ENCODE measurements at places on chromosomes 7 and 10. TPM values are rescaled to one million over a fixed set of nuclear protein-coding genes. Genes with fewer than 3 reads are reported as not detected.

Gene RPEL1
- total RNA-seq = not detected

Gene ATXN7L1
- total RNA-seq = 5.3 TPM

Gene ENTPD1
- total RNA-seq = not detected

Gene GPR85
- total RNA-seq = not detected

Gene PTF1A
- total RNA-seq = not detected

Gene PTPRE
- 5.7 TPM for total RNA-seq

Gene POMZP3
- total RNA-seq = 24.8 TPM

Gene CLCN1
- not detected for total RNA-seq

Gene RAPGEF5
- total RNA-seq = 0.25 TPM

Gene CRHR2
- 0.06 TPM for total RNA-seq

Gene RELN
- not detected for total RNA-seq

Gene COL17A1
- total RNA-seq = 2.4 TPM

Gene MAGI2
- 0.48 TPM for total RNA-seq

Gene TAC1
- not detected for total RNA-seq

Gene HTR7
- total RNA-seq = 0.24 TPM

Gene ABCB1
- total RNA-seq = 0.02 TPM

Gene TLX1
- not detected for total RNA-seq

Gene TRDMT1
- total RNA-seq = 3.8 TPM

Gene MTURN
- total RNA-seq = 6.1 TPM

Gene CALCR
- total RNA-seq = not detected

Gene ELN
- total RNA-seq = 0.09 TPM

Gene GRID2IP
- total RNA-seq = not detected

Gene SORBS1
- total RNA-seq = 0.58 TPM

Gene GTF2IRD2
- 7.1 TPM for total RNA-seq

Gene GNG11
- 32.1 TPM for total RNA-seq

Gene GSAP
- total RNA-seq = 3.3 TPM

Gene NOS3
- total RNA-seq = 0.51 TPM
